ENCODE measurements at places on chromosomes 2 and 18.
A peak's percentile ranks its signal among the peaks of the same experiment; 100 is the strongest.

GRCh38 chr18:10851824-10852319 is 297.5 kb downstream of the PIEZO2 start:
- DNase-seq = peak; percentile 68

GRCh38 chr2:179341152-179341866 is 76.7 kb upstream of the SESTD1 start:
- DNase-seq = no peak

GRCh38 chr2:44623622-44624351 is 262.0 kb downstream of the CAMKMT start:
- no peak for DNase-seq

DNA sequence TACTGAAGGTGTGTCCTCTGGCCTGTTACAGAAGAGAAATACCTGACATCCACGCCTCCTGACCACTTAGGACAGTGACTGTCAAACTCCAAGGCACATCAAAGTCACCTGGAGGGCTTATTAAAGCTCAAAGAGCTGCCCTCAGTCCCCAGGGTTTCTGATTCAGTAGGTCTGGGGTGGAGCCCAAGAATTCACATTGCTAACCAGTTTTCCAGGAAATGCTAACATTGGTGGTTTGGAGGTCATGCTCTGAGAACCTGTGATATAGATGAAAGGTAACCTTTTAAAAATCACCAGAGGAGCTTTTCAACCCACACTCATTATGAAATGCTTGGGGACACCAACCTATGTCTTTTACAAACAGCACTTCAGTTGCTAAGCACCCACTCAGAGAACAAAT is 172.3 kb downstream of the ALK start:
- DNase-seq = no peak

- no peak for DNase-seq
These were observed 59.1 kb downstream of the NYAP2 start for GRCh38 chr2:225458431-225459117.

GRCh38 chr2:46351750-46352138 is 54.5 kb downstream of the EPAS1 start:
- no peak for DNase-seq

DNA sequence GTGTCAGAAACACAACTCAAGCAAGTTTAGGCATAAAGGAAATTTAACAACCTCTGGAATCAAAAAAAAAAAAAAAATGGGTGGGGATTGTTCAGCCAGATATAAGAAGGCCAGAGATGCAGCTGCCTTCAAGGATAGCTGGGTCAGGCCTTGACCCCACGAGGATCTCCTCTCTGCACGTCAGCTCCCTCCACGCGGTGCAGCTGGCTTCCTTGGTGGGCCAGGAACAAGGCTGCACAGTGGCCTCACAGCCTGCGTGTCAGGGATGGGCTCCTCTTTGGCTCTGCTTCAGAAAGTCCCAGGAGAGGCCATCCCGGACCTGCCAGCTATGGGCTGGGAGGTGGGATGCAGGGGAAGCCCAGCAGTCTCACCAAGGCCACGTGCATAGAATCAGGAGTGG is 55.5 kb downstream of the TIMM21 start:
- no peak for DNase-seq

DNA sequence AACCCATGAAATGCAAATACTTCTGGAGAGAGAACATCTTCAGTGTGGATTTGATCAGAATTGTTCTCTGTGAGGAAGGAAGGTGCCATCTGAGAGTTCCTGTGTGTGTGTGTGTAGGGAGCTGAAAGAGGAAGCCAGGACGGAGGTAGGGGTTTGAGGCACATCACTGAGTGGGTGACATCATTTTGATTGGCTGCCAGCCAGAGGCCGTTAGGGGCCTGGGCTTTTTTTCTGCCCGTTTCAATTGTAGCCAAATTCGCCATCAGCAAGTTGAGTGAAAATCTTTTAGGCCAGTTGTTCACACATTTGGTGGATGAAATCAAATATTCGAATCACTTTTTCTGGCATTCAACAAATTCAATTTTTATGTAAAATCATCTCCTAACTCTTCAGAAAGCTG is 48.9 kb downstream of the TSN start:
- no peak for DNase-seq

- DNase-seq = peak; percentile 91
These were observed 2.4 kb downstream of the EPAS1 start for GRCh38 chr2:46299365-46300263.

DNA sequence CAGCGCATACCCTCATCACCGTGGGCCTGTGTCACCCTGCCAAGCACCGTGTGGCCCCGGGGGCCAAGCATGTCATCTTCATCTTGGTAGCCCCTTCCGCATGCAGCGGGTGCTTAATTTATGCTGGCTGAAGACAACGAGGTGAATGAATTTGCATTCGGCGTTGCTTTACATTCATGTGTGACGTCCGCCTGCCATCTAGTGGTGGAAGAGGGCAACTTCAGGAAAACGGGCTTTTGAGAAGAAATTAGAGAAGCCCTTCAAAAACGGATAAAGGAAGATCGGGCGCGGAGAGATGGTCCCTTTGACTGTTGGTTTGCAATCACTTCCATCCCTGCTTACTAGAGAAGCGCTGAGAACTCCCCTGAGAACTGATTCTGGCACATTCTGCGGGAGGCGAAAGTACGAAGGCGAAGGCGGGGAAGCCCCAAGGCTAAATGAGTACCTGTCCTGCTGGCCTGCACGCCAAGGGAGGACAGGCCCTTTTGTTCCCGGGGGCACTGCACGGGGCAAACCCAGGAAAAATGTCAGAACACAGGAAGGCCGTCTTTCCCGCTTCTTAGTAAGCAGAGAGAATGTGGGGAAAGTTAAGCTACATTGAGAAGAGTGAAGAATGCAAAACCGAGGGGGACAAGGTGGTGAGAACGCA is 145.9 kb downstream of the ZNF516 start:
- peak; percentile 75 for DNase-seq

DNA sequence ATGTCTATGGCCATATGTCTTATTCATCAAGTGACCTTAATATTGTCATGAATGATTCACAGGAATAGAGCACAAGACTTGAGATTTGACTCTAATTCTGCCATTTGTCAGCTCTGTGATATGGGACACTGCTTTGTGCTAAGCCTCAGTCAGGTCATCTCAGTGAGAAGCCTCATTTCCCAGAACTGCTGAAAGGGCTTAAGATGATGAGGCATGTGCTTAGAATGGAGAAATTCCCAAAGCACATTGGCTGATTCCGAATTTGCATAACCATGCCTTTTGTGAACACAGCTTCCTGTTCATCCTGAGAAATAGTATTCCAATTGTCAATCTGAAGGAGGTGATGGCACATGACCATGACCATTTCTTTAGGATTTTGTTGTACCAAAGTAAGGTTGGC is 218.1 kb downstream of the ALK start:
- no peak for DNase-seq

- DNase-seq = no peak
These were observed 3.3 kb downstream of the PTGR3 start for GRCh38 chr18:75205514-75206132.

- DNase-seq = peak; percentile 22
These were observed 3.7 kb downstream of the RIOK3 start for GRCh38 chr18:23456835-23457234.

DNA sequence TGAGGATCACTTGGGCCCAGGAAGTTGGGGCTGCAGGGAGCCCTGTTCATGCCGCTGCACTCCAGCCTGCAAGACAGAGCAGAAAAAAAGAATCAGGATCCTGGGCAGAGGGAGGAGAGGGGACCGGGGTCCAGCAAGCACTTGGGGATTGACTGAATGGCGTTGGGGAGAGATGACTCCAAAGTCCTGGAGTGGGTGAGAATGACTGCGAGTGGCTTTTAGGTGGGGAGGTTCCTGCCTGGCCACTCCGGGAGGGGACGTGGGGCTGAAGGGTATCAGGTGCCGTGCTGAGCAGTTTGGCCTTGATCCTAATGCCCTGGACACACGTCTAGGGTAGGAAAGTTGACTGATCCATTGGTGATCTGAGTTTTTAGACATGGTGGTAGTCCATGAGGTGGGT is 3.5 kb upstream of the NFATC1 start:
- DNase-seq = no peak

GRCh38 chr18:39208729-39209128 is 1643.1 kb upstream of the CELF4 start:
- DNase-seq = no peak

Measured in GM23248 (cell line).